H54 (cell line): ENCODE measurements at places on chromosomes 12 and 14.
A peak's percentile ranks its signal among the peaks of the same experiment; 100 is the strongest.

DNA sequence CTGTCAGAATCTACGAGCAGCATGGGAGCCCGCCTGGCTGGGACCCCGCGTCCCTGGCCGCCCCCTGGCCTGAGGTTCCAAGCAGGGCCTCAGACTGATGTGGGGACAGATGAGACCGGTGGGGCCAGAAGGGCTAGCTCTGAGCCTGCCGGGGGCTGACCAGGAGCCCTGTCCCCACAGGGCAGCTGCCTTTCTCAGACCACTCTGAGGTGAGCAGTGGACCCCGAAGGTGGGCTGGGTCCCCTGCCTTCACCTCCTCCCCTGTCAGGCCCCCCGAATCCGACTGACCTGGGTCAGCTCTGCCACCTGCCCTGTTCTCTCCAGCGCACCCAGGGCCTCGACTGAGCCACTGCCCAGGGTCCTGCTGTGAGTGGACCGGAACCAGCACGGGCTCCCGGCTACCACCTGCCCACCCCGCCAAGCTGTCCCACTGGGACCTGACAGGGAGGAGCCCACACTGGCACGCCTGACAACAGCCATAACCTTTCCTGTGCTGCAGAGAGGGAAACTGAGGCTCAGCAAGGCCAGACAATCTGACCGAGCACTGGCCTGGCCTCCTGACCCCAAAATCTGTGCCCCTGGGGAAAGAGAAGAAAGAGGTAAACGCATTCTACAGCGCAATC, 29.7 kb upstream of the TMEM179 start:
- no peak for DNase-seq

GRCh38 chr14:104285508-104285840, 147.1 kb downstream of the KIF26A start:
- DNase-seq: no peak

DNA sequence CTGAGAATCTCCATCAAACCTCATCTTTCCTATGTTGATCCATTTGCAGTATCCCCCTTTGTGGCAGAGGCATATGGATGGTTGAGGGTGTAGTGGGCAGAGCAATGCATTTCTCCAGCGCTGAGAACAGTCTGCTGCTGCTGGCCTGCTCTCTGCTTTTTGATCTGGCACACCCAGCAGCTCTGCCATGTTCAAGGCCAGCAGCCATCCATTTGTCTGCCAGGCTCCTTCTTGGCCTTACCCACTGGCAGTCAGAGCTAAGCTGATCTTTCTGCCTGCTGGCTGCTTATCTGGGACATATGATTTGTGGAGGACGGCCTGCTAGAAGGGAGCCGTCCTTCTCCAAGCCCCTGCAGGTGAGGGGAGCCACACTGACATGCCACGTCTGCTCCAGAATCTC, 17.0 kb downstream of the NPC2 start:
- DNase-seq: no peak

DNA sequence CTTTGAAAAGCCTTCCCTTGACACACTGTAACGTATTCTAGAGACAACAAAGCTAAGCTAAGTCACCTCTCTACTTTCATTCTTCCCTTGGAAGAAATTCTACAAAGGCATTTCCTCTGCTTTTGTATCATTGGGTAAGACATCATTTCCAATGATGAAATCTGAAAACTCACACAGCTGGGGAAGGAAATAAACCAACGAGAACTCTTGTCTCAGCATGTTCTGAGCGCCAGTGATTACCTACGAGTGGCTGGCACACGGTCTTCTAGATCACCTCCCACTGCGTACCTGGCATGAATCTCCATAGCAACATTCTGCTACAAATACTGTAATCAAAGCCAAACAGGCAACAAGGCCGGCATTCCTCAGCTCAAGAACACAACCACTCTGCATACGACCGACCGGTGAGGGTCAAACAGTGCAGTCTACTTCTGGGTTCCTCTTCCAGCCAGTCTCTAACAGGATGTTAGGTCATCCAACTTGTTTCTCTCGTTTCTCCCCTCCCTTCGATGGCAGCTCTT, 7.6 kb downstream of the VPS37B start:
- peak; percentile 25 for DNase-seq

DNA sequence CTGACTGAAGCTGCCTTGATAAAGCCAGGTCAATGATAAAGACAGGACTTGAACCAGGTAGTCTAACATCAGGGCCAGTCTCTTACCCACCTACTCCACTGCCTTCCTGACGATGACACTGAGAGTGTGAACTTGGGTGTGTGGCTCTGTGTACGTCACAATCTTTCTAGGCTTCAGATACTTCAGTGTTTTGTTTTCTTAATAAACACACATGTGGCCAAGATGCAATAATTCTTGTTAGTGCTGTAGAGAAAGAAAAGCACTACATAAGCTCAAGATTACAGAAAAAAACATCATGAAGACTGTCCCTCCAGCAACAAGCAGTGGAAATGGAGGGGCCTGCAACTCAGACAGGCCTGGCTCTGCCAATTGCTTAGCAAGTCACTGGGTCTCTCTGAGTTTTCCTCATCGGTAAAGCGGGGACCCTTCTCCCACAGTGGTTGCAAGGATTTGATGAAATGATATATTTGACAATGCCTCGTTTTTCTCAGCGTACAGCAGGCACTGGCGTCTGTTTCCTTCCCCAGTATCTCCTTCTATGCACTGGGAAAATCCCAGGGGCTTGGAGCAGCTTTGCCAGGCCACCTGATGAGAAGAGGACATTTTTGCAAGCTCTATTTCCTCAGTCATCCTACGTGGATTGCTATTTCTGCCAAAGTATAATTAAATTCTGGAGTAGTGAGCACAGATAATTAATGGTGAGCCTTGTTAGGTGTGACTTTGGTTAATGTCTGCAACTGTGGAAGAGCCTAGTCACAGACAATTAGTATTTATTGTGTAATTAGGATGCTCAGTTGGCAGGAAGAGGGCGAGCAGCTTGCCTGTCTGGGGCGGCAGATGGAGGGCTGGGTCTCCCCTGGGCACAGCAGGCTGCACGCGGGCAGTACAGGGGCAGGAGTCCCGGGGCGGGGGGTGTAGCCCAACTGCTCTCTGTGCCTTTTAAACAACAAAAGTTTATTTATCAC, 55.8 kb upstream of the CHGA start:
- DNase-seq: no peak

DNA sequence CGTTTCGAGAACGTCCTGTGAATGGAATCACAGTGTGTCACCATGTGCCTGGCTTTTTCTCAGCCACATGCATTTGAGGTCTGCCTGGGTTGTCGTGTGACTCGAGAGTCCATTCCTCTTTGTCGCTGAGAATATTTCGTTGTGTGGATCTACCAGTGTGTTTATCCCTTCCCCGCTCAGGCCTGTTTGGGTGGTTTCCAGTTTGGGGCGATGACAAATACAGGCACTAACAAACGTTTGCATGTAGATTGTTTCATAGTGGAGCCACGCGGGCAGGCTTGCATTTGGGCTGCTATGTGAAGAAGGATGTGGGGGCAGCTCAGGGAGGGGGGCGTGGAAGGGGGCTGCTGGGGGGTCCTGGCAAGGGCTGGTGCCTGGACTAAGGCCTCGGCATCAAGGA, 14.1 kb downstream of the RIN3 start:
- no peak for DNase-seq

DNA sequence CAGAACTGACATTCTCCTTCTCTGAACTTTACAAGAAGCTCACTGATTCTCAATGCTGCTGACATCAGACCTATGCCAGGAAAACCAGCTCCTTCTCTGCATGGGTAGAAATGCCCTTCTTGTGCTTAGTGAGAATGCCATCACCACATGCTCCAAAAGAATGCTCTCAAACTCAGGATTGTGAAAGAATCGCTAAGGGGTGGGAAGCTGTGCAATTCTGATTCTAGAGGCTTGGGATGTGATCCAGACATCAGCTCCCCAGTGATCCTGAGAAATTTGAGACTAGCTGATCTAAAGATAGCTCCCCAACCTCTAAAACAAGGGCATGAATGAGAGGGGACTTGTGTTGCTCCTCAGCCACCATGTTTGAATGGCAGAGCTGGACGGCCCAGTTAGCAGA, 113.2 kb downstream of the DPF3 start:
- DNase-seq: no peak

GRCh38 chr12:82650627-82651337, 35.9 kb upstream of the TMTC2 start:
- DNase-seq: peak; percentile 13

DNA sequence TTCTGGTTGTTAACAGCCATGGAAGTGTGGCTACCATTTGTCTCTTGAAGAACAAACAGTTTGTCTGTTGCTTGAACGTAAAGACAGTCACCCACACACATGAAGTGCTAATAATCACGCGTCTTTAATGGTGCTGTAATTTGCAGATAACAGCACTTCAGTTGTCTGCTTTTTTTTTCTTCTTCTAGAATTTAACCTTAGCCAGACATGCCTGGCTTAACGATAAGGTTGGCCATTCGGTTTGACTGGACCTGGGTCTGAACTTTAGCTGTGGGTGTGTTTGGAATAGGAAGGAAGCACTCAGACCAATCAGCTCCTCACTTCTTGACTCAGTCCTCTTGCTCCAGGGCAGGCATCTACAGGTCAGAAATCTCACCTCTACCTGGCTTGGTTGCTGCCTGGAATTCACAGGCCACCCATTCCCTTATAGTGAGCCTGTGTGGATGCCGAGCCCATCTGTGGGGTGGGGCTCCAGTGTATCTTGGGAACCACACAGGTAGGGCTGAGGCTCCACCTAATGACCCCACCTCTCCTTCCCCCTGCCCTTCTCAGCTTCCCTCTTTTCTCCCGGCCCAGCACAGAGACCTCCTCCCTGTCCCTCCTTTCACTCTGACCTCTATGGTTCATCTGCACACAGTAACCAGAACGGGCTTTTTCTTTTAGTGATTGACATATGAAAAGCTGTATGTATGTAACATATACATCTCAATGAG, 246.4 kb upstream of the PWP1 start:
- DNase-seq: no peak

- DNase-seq: no peak
Measured at GRCh38 chr12:93090731-93091172, 161.7 kb upstream of the EEA1 start.

GRCh38 chr12:94561943-94562411, 88.4 kb downstream of the TMCC3 start:
- no peak for DNase-seq

DNA sequence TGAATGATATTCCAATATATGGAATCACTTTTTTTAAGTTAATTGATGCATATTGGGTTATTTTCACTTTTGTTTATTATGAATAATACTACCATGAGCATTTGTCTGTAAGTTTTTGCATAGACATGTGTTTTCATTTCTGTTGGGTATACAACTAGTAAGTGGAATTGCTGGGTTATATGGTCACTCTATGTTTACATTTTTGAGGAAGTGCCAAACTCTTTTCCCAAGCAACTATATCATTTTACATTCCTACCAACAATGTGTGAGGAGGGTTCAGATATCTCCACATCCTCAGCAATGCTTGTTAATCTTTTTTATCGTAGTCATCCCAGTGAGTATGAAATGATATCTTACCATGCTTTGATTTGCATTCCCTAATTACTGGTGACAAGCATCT, 64.0 kb downstream of the MON2 start:
- DNase-seq: no peak
